ENCODE measurements at places on chromosomes 16 and 17.

DNA sequence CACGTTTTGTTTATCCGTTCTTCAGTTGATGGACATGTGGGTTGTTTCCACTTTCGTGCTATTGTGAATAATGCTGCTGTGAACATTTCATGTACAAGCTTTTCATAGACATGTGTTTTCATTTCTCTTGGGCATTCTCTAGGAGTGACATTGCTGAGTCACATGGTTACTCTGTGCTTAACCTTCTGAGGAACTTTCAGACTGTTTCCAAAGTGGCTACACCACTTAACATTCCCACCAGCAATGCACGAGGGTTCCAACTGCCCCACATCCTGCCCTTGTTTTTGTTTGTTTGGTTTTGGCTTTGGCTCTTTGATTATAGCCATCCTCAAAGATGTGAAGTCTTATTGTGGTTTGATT is 14.2 kb upstream of the PEMT start:
- no peak for DNase-seq

- no peak for DNase-seq
These were observed 29.8 kb downstream of the ZNRF1 start for GRCh38 chr16:75028544-75029135.

DNA sequence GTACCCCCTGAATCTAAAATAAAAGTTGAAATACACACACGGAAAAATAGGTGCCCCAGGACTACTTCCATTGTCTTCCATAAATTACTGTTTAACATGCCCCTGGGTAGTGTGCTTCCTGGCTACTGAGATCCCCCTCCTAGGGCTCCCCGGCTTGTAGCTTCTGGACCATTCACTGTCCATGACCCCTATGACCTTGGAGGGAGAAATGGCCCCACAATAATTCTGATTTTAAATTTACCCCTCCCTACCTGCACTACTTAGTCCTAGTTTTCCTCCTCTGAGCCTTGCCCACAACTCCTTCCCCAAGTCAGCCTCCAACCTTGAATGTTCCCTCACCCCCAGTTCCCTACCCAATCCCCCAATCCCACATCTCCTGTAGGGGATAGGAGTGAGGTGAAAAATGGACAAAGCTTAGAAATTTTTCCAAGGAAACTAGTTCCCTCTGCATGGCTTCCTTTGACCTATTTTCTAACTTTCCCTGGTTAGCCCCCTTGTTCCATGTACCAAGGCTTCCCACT is 9.5 kb upstream of the MSL1 start:
- DNase-seq, result no peak

- DNase-seq, result peak; percentile 86
These were observed 96.3 kb downstream of the TMEM114 start for GRCh38 chr16:8493972-8494371.

GRCh38 chr17:51000835-51001638 is 119.6 kb downstream of the SPAG9 start:
- peak; percentile 82 for DNase-seq

- no peak for DNase-seq
These were observed 63.1 kb downstream of the BANP start for GRCh38 chr16:88014252-88014781.

- DNase-seq, result no peak
These were observed 50.5 kb upstream of the AMZ2 start for GRCh38 chr17:68197091-68197996.

DNA sequence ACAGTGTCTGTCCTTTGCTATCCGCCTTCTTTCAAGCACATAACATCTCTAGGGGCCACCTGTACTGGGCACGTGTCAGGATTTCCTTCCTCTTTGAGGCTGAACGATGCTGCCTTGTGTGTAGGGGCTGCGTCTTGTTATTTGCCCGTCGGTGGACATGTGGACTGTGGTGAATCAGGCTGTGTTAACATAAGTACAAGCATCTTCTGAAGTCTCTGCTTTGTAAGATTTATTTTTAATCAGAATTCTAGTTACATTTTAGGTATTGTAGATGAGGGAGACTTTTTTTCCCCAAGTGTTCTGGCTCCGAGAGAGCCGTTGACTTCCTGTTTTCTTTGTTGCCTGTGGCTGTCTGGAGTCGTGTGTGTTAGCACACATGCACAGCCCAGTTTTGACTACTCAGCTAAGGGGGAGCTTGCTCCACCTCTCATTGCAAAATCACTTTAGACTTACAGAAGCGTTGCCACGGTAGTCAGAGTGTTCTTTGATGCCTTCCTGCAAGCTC is 26.1 kb downstream of the SPG7 start:
- DNase-seq, result no peak

DNA sequence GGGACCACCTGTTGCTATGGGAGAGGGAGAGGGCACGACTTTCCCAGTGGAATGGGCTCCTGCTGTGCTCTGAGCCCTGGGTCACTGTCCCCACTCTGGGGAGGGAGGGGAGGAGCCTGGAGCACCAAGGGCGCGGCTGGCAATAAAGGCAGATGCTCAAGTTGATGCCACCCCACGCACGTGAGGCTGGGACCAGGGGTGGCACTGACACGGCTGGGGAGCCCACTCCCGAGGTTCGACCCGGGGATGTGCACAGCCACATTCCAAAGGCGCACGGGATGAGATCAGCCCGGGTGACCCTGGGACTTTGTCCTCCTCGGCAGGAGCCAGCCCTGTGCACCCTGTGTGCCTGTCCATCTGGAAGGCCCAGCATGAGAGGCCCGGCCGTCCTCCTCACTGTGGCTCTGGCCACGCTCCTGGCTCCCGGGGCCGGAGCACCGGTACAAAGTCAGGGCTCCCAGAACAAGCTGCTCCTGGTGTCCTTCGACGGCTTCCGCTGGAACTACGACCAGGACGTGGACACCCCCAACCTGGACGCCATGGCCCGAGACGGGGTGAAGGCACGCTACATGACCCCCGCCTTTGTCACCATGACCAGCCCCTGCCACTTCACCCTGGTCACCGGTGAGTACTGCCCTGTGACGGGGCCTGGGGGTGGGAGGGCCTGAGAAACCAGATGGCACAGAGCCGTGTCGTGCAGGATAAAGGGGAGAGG is at the start of gene ENPP7:
Gene ENPP7, plus strand, starts transcription at position 175 of the 715 bp plus-strand sequence. Its CDS starts 197 bp downstream, at position 372.
- no peak for DNase-seq

GRCh38 chr17:22507823-22508222 is 815.5 kb downstream of the KCNJ18 start:
- no peak for DNase-seq

GRCh38 chr17:77768248-77768852 is 190.2 kb upstream of the TNRC6C start:
- no peak for DNase-seq

DNA sequence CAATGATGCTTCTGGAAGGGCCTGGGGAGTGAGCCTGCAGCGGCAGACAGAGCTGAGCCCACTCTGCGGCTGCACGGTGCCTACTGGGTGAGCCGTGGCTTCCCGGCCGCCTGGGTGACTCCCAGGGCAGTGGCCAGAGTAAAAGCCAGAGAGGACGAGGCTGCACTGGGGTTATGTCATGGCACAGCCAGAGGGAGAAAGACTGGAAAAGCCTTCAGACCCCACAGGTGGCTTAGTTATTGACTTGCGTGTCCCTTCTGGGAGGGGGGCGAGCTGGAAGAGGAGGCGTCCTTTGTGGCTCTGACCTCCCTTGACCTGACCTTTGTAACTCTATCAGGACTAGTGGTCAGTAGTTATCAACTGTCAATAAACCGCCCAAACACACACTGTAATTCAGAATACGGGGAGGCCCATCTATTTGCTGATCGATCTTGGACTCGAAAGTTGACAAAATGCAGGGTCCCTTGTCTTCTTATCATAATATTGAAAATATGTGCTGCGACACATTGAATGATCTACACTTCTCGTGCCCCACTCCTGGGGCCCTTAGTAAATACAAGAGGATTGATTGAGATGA is 385.9 kb upstream of the ZFHX3 start:
- no peak for DNase-seq

DNA sequence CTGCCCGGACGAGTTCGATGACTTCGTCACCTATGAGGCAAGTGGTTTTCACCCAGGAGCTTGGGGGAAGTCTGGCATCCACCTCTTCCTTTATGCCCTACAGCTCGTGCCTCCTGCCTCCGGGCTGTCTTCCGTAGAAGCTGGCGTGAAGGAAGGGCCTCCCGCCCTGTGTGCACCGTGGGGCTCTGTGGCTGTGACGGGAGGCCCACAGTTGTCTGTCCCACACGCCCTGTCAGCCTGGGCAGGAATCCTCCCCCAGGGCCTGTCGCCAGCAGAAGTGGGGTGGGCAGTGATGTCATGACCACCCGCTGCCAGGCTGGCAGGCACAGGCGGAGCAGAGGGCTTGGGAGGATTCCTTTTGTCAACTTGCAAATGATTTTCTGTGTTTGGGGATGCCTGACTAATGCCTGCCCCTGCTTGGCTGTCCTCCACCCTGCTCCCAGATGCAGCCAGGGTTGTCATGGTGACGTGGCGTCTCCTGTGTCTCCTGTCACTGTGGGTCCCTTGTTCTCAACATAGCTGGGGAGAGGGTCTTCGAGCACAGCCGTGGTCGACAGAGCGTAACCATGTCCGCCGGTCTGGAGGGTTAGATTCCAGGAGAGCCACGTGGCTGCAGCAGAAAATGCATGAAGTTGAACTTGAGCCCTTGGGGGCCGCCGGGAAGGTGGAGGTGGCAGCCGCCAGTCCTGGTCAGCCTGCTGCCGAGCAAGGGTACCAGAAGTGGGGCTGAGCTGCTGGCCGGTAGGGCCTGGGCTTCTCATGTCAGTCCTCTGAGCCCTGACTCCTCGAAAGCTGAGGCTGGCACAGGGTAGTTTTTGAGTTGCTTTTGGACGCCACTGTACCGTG is 46.1 kb downstream of the RAB11FIP3 start:
- peak; percentile 94 for DNase-seq

DNA sequence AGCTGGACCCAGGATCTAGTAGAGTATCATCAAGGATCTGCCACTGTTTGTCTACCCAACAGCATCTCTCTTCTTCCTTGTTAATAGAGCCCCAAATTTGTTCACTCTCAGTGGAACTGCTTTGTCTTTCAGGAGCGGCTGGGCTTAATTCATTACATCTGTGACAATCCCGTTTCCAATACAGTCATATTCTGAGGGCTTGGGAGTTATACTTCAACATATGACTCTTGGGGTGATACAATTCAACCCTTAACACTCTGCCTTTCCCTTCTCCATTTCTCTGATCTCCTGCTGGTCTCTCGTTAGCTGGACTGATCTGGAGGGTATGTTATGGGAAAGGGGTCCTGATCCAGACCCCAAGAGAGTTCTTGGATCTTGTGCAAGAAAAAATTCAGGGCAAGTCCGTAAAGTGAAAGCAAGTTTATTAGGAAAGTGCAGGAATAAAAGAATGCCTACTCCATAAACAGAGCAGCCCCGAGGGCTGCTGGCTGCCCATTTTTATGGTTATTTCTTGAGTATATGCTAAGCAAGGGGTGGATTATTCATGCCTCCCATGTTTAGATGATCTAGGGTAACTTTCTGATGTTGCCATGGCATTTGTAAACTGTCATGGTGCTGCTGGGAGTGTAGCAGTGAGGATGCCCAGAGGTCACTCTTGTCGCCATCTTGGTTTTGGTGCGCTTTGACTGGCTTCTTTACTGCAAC is 42.4 kb downstream of the IQCK start:
- DNase-seq, result no peak

DNA sequence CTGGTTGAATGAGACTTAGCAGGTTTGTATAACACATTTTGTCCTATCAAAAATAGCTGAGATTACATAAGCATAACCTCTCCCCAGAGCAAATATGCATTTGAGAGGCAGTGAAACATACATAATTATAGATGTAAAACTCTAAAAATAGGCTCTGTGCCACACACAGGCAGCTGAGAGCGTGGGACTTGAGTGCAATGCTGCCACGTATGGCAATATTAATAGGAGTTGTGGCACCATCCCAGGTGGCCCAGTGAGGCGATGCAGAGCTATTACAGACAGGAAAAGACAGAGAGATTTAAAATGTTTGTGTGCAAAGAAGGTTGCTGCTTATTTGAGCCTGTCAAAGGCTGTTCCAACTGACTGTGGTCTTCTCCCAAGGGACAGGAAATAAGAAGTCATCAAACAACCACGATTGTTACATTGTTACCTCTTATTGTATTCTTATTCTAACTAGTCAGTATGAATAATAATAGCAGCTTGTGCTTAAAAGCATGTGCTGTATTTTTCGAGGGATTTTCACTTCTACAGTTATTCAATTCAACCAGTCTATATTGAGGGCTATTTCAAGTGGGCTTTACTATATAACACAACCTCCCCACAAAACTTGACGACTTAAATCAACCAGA is 116.5 kb downstream of the SALL1 start:
- DNase-seq, result peak; percentile 52

DNA sequence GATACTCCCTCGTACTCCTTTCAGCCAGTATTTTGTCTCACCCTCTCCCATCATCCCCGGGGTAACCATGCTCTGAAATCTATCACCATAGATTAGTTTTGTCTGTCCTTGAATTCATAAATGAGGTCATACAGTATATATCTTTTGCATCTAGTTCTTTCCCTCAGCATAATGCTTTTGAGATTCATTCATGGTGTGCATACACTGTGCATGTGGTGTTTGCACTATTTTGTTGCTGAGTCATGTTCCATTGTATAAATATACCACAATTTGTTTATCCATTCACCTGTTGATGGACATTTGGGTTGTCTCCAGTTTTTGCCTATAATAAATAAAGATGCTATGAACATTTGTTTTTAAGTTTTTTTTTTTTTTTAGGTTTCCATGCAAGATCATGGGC is 34.2 kb upstream of the NLRP1 start:
- no peak for DNase-seq

GRCh38 chr16:47477679-47478078 is 16.5 kb downstream of the PHKB start:
- no peak for DNase-seq

GRCh38 chr16:12162151-12162985 is 185.8 kb downstream of the SNX29 start:
- DNase-seq, result no peak
